HS-27A (cell line): ENCODE measurements at places on chromosomes 7 and 10.

- no peak for DNase-seq
These were observed 10.4 kb downstream of the ADCY1 start for GRCh38 chr7:45584261-45585210.

GRCh38 chr7:44654255-44654796 is 47.9 kb downstream of the OGDH start:
- DNase-seq, result no peak

DNA sequence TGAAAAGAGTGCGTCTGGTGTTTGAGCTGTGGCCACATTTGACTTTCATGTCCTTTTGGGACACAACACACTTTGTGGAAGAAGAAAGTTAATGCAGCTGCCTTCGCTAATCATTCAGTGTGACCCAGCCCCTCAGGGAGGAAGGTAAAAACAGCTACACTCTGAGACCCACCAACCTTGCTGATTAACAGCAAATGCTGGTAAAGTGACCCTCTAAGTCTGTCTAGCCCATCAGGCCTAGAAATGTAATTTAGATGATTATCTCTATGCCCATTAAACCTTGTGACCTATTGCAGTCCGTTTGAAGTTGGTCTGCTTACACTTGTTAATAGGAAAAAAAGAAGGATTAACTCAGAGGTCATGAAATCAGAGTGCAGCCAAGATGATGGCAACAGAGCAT is 161.9 kb upstream of the WNT16 start:
- DNase-seq, result no peak

DNA sequence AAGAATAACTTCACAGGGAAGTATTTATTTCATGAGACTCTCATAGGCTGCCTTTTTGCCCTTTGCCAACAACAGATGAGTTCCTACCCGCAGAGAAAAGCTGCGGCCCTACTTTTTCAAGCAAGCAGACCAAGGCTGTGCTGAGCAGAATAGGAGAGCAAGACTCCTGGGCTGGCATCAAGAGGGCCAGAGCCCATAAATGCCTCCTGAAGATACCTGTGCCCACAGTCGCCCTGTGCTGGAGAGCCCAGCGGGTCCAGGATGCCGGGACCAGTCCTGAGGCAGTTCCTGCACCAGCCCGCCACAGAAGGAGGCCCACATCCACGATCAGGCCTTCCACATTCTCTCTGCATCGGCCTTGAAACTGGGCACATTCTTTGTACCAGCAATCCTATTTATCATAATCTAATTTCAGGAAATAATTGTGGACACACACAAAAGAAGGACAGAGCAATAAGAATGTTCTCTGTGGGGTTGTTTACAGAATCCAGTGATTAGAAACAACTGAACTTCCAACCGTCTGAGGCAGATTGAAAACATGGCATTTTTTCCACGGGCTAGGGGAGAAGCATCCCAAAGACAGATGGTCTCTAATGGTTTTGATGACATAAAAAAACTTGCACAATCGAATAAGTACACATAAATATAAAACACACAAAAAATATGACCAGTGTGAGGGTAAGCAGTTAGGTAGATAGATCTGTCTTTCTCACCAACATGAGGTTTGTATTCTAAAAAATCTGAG is 95.6 kb downstream of the CPXM2 start:
- no peak for DNase-seq

DNA sequence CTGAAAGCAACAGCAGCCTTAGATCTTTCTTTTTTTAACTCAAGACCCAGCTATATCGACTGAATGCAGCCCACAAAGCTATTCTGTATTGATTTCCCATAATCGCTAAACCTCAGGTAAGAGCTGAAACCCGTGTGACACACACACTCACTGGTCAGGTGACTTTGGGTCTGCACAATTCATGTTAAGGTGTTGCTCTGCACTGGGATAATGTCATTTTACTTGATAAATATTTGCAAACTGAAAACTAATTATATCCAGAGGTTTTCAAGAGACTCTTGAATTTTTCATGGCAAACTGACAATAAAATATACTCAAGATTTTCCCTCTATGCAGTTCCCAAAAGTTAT is 33.1 kb downstream of the SCRN1 start:
- DNase-seq, result no peak

DNA sequence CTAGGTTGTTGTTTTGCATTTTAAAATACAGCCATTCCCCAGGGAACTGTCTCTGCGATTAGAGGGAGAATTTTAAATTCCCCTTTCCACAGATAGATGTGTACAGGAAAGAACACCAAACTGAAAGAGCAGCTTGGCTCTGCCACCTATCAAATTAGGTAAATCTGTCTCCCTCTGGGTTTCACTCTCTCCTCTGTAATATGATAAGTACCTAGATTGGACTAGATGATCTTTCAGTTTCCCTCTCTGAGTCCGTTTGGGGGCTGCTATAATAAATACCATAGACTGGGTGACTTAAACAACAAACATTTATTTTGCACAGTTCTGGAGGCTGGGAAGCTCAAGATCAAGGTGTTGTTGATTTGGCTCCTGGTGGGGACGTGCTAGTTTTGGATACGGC is 186.0 kb downstream of the KIF20B start:
- DNase-seq, result no peak

DNA sequence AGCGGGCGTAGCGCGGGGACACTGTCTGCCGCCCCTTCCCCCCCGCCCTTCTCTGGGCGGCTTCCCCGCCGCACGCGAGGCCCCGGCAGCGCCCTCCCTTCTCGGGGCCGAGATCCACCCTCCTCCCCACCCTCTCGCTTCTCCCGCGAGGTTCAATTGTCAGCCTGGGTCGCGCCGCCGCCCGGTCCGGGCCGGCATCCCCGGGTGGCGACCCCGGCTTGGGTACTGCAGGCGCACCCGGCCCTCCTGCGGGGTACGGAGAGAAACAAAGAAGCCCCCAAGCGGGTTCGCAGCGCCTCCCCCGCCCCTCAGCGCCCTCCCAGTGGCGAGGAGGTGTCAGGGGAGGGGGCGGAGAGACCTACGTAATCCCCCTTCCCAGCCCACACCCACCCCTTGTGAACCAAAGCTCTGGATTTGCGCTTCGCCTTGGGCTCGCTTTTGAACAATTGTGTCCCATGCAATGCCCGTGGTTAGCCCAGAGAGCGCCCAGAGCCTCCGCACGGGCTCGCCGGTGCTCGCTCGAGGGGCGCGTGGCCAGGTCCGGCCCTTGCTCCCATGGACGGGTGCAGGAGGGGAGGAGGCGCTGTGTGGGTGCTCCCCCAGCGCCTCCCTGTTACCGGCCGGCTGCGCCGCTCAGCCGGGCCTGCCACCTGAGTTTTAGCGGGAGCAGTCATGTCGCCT is 634 bp downstream of the HECW1 start:
- DNase-seq, result no peak

GRCh38 chr7:88694207-88694606 is 65.3 kb upstream of the ZNF804B start:
- DNase-seq, result no peak

GRCh38 chr10:102619281-102619981 is 24.8 kb upstream of the TRIM8 start:
- no peak for DNase-seq

DNA sequence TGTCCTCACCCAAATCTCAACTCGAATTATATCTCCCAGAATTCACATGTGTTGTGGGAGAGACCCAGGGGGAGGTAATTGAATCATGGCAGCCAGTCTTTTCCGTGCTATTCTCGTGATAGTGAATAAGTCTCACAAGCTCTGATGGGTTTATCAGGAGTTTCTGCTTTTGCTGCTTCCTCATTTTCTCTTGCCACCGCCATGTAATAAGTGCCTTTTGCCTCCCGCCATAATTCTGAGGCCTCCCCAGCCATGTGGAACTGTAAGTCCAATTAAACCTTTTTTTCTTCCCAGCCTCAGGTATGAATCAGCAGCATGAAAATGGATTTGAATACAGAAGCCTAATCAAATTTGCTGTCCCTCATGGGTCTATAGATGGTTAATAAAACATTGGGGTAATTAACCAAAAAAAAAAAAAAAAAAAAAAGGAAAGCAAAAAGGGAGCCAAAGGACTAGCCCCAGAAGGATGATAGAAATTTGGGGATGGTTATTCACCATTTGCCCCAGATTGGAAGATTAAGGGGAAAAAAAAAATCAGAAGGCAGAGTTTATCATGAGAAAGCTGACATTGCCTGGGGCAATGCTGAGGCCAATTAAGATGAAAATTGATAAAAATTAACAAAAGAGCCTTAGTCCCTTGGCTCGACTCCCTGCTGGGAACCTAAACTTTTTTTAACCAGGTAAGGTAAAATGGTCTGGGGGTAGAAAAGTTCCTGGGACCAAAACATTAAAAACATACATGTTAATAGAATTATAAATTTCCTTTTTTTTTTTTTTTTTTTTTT is 27.6 kb downstream of the AVL9 start:
- DNase-seq, result no peak

DNA sequence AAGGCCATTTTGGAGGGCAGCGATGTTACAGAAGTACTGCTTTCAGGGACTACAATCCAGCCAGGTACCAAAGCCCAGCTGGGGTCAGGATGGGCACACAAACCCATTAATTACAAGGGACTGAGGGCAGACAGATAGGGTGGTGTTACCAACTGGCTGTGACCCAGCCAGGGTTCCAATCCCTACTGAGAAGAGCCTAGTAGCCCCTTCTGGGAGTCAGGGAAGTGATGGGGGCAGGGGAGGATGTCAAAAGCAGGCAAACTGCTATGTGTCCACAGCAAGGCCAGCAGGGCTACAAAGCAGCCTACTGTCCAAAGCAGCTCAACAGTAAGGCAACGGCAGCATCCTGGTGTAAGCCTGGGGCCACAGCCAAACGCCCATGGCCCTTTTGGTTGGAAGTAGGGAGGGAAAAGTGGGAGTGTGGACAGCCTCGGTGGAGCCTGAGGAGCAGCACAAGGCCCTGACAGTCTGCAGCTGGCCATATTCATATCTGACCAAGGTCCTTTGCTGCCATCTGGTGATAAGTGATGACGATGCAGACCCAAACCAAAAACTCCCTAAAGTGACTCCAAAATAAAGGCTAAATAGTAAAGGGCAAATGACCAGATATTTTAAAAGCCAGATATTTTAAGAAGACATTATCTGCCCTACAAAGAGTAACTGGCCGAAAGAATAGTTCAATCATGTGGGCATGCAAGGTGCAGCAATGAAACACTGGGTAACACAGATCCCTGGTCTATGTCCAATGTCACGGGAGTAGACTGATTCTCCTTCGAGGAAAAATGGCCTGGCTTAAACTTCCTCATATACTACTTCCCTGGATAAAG is 56.9 kb downstream of the XPNPEP1 start:
- DNase-seq, result no peak

GRCh38 chr10:7162331-7162730 is 248.5 kb downstream of the SFMBT2 start:
- no peak for DNase-seq

- DNase-seq, result no peak
These were observed 8.2 kb downstream of the MTG1 start for GRCh38 chr10:133401981-133402725.

GRCh38 chr7:44213877-44214388 is 13.2 kb downstream of the YKT6 start:
- no peak for DNase-seq

- no peak for DNase-seq
These were observed 561.5 kb downstream of the DNAJB9 start for GRCh38 chr7:109131141-109131540.

DNA sequence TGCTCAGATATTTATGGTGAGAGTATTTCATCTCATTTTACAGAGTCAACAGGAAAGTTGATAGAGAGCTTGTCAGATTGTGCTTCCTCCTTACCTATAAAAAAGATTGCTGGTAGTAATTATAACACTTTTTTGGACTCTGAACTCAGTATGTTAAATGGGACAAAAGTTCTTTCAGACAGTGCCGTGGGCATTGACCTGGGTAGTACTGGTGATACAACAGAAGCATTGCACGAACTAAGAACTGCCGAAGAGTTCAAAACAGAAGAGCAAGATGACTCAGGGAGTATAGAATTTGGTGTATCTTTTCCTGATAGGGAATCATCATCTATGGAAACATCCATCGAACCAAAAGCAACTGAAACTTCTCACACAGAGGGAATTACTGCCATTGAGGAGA is 58.6 kb downstream of the LOXL4 start:
- DNase-seq, result no peak

DNA sequence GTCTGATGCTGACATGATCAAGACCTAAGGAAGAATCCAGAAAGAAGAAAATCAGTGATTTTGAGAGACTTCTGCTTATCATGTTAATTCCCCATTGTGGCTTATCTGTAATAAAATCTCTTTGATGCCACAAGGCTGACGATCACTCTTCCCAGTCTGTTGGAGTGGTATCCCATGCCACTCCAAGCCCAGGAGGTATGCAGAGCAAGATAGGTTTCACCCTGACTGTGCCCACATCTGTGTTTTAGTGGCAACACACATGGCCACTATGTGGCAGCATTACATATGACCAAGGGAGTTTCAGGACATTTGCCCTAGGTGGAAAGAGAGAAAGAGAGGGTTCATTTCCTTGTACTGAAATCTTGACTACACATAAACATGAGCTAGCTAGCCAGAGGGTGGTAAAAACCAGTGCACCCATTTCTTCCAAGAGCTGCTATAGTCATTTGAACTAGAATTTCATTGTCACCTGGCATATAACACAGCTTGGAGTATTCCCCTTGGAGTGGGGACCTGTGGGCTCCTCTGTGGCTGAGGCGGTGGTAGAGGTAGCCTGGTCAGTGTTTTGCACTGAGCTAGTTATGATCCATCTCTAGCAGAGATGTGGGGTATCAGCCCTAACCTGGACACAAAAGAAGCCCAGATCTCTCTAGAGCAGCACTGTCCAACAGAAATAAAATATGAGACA is 20.8 kb downstream of the LAMB4 start:
- DNase-seq, result no peak

GRCh38 chr7:106522696-106523095 is 138.3 kb downstream of the CCDC71L start:
- no peak for DNase-seq

DNA sequence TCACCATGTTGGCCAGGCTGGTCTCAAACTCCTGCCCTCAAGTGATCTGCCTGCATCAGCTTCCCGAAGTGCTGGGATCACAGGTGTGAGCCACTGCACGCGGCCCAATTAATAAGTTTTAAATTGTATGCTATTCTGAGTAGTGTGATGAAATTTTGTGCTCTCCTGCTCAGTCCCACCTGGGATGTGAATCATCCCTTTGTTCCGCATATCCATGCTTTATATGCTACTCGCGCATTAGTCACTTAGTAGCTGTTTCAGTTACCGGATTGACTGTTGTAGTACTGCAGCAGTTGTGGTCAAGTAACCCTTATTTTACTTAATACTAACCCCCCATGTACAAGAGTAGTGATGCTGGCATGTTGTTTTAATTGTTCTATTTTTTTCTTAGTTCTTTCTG is 47.3 kb upstream of the OIT3 start:
- DNase-seq, result no peak

DNA sequence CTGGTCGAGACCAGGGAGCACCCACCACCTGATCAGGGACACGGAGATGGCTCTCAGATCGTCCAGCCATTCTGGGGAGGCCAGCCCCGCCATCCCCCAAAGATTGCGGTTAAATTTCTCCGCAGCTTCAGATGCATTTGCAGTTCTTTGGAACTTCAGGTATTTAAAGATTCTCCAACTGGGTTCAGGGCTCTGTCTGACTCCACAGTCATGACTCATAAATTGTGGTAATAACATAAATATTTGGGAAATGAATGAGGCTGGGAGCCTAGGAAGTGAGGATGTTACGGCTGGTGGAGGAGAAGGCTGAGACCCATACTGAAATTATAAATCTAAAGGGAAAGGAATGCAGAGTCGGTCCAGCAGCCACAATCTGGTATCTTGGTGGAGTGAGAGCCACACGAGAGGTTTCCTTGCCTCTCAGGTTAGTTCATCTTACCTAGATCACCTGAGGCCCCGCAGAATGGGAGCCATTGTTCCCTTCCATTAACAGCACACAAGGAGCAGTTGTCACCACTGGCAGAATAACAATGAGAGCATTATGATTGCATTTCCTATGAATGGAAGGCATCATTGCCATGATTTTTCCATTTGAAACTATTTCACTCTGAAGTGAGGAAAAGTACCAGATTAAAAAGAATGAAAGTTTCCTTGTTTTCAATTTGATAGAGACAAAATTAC is 26.7 kb upstream of the DNAJB6 start:
- peak; percentile 84 for DNase-seq
